ENCODE measurements at places on chromosomes 11 and 22.

DNA sequence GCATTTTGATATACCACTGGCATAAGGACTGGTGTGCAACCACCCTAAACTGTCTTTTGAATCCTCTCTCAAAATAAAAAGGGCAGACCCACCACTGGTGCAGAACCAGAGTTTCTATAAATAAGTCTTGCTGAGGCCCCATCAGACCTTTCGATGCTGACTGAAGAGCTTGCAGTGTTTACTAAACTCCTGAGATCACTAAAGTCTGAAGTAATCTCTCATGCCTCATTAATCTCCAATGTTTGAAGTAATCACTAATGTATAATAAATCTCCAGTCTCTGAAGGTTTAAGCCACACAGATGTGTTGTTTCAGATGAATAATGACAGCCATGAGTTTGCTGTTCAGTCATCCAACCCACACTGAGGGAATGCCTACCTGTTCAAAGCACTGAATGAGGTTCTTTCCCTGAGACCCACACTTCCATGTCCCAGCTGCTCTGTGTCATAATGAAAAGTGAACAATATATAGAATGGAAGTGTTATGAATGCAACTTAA lies 50.6 kb upstream of the DEUP1 start:
- no peak for DNase-seq

DNA sequence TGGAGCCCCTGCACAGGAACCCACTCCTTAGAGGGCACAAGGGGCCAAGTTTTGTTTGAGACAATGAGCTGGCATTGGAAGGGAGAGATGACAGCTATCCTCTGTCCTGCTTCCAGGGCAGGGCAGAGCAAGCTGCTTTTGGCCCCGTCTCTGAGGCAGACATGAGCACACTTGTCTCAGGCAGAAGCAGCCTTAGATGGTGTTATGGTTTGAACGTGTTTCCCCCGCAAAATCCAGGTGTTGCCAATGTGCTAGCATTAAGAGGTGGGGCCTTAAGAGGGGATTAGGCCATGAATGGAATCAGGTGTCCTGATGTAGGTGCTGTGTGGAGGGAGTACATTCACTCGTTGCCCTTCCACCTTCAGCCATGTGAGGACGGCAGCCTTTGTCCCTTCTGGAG lies 2.5 kb downstream of the TP53AIP1 start:
- DNase-seq: no peak

- DNase-seq: no peak
Observed at GRCh38 chr11:102883141-102883540, 8.4 kb upstream of the MMP12 start.

- peak; percentile 66 for DNase-seq
Observed at GRCh38 chr11:2385156-2386151, 8.3 kb downstream of the CD81 start.

DNA sequence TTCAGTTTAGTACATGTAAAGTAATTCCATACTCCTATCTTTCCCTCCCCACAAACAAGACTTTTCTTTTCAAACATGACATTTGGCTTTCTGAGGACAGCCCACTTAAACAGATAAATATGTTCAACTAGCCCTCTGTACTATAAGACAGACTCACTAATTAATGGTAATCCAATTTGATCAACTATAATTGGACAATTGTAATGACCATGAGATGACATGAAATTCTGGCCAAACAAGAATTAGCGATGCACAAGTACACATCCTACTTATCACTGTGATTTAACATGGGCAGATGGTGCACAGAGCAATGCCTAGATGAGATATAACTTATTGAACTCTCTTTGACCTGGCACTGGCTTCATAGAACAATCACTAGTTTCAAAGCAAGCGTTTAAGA lies 1033.7 kb upstream of the CCDC90B start:
- DNase-seq: no peak

DNA sequence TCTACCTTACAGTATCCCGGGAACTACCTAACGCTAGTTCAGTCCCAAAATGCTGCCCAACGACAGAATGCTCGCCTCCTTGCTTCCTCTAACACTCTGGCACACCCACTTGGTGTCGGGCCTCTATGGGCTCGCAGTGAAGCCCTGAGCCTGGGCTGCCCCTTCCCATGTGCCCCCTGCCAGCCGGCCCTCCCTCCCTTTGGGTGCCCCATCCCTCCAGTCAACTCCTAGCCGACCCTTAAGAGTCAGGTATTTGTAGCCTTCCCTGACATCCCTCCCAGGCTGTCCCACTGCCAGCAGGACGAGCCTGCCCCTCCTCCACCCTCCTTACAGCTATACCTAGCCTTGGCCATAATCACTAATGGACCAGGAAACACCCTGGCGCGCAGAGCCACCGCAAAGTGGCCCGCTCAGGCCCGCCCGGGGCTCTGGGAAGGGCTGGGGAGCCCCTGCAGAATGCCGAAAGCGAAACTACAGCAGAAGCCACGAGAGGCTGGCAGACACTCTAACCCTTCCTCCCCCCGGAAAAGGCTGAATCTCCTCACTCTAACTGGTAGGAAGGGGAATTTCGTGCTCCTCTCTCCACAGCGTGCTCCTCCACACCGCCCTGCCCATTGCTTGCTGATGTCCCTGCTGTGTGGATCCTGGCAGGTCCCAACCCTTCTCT lies 8.2 kb downstream of the CBX7 start:
- DNase-seq: peak; percentile 77

DNA sequence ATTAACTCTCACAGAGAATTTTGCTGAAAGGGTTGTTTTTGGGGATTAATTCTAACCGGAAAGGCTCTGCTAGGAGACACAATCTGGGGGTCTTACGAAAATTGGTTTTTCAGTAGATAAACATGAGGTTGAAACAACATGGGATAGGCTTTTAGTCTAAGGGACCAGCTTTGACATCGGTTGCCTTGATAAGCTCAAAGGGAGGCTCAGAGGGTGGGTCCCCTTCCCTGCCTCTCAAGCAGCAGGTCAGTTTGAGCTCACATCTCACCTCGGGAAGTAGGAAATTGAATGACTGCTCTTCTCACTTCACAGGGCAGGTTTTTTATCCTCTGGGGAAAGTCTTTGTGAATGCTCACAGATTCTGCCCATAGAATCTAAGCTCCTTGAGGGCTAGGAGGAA lies 70.2 kb upstream of the KIRREL3 start:
- no peak for DNase-seq

DNA sequence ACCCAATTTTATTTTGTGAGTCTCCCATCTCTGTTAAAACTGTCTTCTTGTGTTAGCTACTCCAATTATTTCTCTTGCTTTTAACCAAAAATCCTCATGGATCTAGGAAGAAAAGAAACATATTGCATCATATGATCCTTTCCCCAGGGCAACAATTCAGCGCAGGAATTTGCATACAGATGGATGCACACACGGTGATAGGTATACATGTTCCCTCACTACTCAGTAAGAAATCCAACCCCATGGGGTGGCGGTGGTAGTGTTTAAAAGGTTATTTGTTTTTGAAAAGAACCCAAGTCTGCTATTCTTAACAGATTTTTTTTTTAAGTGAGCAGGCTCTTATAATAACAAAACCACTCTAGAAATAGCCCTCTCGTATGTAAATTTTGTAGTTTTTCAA lies 4.2 kb upstream of the SYN3 start:
- DNase-seq: no peak

- DNase-seq: no peak
Observed at GRCh38 chr22:38250643-38251340, 22.0 kb downstream of the TMEM184B start.

GRCh38 chr22:46055911-46056545 lies 79.1 kb upstream of the WNT7B start:
- DNase-seq: no peak

DNA sequence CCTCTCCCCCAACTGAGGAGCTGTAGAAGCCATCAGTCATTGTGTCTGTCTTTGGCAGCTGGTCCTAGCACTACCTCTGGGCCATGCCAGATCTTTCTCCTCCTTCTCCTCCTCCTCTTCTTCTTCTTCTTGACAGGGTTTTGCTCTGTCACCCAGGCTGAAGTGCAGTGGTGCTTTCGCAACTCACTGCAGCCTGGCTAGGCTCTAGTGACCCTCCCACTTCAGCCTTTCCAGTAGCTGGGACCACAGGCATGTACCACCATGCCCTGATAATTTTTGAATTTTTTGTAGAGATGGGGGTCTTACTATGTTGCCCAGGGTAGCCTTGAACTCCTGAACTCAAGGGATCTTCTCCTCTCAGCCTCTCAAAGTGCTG lies 50.1 kb upstream of the SHANK2 start:
- no peak for DNase-seq

- DNase-seq: peak; percentile 78
Observed at GRCh38 chr11:126318574-126319373, 14.9 kb downstream of the DCPS start.

DNA sequence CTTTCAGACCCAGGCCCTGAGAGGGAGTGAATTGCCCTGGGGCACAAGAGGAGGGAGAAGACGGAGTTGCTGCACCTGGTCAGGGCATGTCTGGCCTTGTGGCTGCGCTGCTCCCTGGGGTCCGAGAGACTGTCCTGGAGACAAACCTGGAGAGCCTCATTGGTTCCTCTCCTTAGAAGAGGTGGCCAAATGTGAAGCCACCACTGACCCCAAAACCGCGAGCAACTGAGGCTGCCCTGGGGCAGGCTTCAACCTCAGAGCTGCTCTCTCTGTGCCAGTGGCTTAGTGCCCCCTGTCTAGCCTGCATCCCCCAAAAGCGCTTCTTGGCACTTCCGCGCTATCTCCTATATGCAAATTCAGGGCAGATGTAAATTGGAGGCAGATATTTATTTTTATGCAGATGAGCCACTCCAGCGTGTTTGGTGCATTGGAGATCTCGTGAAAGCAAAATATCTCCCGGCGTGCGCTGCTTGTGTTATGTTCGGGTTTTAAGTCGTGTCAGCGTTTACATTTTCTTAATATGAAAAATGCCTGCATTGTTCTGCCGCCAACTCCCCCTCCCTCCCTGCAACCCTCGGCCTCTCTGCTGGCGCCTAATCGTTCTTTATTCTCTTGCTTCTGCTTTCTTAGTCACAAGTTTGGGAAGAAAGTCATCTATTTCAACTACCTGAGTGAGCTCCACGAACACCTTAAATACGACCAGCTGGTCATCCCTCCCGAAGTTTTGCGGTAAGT lies 69.5 kb downstream of the ARHGAP8 start:
- DNase-seq: no peak

Measured in immature natural killer cell (primary cell).